Activated T-cell treated with anti-CD3 and anti-CD28 coated beads for 24 hours (primary cell): ENCODE measurements at places on chromosomes 7 and 10.

DNA sequence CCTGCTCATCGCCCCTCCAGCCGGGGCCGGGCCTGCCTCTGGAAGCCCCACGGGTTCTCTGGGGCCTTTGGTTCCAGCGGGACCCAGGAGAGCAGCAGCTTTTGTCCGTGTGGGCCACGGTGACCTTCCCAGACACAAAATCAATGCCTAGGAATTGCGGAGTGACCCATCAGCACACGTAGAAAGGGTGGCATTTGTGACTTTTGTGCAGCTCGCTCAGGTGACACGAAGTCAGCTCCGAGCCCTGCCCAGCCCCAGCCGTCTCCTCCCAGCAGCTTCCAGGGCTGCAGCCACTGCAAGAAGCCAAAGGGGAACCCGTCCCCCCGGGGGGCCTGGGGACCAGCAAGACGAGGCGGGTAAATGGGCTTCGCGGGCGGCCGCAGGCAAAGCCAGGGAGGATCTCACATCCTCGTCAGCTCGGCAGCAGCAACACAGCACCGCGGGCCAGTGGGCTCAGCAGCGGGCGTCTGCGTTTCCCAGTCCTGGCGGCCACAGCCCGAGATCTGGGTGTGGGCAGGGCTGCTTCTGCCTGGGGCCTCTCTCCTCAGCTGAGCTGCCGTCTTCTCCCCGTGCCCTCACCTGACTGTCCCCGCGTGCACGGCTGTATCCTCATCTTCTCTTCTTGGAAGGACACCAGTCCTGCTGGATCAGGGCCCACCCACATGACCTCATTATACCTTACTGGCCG lies 88.5 kb downstream of the PAXIP1 start:
- no peak for DNase-seq

DNA sequence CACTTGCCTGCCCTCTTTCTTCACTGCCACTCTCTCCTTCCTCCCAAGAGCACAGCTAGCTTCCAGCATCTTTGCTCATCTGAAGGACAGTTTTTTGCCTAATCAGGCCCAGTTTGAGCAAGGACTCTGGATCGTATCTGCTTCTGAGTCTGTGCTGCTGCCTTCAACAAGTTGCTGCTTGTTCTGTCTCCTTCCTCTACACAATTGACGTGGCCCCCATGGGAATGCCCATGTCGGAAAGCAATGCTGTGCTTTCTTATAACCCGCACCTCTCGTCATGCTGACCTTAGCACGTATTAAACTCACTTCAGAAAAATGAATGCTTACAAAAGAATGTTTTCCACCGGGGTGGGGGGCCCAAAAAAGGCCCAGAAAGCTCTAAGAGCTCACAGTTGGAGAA lies 324.7 kb upstream of the C7orf33 start:
- DNase-seq, result no peak

DNA sequence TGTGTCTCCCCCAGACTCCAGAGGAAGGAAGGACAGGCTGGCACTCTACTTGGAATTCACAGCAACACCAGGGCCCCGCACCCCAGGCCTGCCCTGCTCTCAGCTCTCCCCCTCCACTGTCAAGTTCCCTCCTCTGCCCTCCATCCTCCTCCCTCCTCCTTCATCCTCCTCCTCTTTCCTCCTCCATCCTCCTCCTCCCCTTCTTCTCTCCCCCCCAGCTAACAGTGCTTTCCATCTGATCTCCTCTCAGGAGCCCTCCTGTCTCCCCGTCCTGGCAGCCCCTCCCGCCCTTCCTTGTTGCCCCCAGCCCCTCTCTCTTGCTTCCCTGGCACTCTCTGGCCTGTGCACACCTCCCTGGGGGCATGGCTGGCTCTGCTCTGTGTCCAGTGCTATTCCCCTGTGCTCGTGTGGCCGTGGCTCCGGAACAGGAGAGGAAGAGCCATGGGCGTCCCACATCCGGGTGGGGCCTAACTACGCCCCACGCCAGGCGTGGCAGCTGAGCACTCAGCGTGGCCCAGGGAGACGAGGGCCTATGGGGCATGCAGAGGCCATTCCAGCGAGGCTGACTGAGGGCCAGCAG lies 64.2 kb downstream of the PWWP2B start:
- no peak for DNase-seq

DNA sequence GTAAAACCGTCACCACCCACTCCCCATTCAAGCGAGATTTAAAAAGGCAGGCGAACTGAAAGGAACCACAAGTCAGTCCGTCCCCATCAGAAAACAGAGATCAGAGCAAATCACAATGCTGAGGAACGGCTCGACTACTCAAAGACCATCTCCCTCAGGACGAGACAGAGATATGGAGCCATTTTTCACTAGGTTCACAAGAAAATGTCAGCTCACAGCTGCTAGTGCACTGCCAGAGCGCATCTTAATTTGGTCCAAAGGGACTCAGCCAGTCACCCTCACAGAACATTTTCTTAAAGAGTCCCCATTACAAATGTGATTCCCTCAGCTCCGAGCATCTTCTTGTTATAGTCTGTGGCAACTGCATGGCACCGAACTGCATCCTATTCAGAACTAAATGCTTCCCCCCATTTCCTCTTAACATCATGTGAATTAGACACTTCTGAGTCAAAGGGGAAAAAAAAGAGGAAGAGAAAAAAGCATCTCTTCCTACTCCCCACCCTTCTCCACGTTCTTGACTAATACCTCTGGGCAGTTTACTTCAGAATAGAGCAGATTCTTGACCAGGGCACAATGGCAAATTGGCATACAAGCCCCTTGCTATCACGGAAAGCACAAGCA lies 683.9 kb downstream of the MAGI2 start:
- no peak for DNase-seq

GRCh38 chr10:24897326-24897926 lies 55.0 kb downstream of the PRTFDC1 start:
- no peak for DNase-seq

DNA sequence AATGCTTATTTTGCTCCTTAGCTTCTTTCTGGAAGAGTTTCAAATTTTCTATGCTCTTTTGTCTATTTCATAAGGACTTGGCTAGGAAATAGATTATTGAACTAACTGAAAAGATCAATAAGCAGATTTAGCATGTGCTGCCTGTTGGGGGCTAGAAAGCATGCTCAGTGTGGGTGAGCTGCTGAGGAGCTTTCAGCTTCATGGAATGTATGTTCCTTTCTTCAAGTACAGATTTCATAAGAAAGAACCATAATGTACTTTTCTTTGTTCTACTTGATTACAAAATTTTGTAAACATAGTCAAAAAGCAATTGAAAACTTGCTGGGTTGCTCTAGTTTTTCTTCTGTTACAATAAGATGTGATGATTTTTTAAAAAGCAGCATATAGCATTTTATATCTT lies 73.8 kb downstream of the TAF3 start:
- DNase-seq, result no peak

DNA sequence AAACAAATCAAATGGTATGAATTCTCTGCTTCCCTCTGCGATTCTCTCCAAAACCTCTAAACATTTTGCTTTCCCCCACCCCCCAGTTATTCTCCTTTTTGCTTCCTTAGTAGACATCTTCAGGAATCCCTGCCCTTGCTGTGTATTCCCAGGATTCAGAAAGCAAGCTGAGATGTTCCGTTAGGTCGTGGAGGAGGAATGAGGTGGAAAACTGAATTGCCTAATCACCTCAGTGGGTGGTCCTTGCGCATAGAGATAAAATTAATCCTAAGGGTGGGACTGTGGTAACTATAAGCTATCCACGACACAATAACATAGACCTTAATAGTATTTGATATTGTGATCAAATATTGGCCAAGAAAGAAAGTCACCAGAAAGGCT lies 49.1 kb upstream of the SEMA3C start:
- DNase-seq, result no peak
